ENCODE measurements at places on chromosomes 6 and 20.
A peak's percentile ranks its signal among the peaks of the same experiment; 100 is the strongest.

- peak; percentile 4 for DNase-seq
Observed at GRCh38 chr6:46949632-46950280, 28.0 kb upstream of the ADGRF5 start.

- DNase-seq: no peak
Observed at GRCh38 chr6:167398214-167399050, 73.5 kb downstream of the TTLL2 start.

DNA sequence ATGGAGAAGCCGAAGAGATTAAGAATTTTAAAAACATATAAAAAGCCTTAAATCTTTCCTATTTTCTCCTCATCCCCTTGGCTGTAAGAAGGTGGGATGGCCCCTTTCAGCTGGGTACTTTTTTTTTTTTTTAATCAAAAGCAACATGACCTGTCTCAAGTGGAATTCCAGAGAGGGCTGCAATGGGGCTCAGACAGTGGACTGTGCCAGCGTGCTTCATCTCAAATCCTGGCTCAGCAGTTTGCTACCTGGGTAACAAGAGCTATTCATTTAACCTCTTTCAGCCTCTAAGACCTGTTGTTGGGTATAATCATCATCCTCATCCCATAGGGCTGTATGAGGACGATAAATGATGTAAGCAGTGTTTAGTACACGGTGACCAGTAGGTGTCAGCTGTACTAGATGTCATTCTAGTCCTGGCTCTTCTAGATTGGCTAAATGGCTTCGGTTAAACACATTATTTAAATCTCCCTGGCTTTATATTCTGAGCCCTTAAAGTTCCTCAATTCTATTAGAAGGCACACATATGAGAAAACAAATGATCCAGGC is 6.9 kb upstream of the PPP1R3G start:
- peak; percentile 28 for DNase-seq

GRCh38 chr20:59159493-59160376 is 3.9 kb upstream of the ZNF831 start:
- DNase-seq: no peak

- DNase-seq: no peak
Observed at GRCh38 chr20:14882846-14883245, 545.4 kb upstream of the FLRT3 start.

All from ACHN (cell line).